ENCODE measurements at places on chromosomes 4 and X. TPM values are rescaled to one million over a fixed set of nuclear protein-coding genes. Genes with fewer than 3 reads are reported as not detected.

PPP4R3C gene
- not detected for total RNA-seq

LRIT3 gene
- total RNA-seq = 0.17 TPM

SORCS2 gene
- total RNA-seq = 2.2 TPM

TRPC5OS gene
- not detected for total RNA-seq

F8A1 gene
- total RNA-seq = 18.6 TPM
